ENCODE measurements at places on chromosomes 3 and 15.

GRCh38 chr15:70935631-70936030, 43.0 kb downstream of the LRRC49 start:
- DNase-seq = no peak

DNA sequence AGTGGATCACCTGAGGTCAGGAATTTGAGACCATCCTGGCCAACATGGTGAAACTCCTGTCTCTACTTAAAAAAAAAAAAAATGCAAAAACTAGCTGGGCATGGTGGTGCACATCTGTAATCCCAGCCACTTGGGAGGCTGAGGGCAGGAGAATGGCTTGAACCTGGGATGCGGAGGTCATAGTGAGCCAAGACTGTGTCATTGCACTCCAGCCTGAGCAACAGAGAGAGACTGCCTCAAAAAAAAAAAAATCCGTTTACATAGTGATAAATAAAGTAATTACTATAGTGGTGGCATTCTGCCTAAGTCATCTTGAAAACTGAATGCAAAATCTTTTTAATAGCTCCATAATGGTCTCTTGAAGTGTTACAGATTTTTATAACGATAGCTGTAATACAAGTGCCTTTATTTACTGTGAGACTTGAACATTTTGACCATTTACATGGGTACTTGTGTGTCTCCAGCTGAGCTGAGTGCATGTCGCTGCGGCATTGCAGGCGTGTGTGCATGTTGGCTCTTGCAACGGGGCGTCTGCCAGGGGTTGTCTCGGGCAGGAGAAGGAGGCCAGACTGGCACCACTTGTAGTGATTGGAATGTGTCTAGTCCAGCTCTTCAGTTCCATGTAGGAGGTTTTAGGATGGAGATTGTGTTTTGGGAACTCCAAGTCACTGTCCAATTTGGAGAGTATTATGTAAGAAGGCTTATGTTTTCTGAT, 111.9 kb downstream of the IGF1R start:
- no peak for DNase-seq

DNA sequence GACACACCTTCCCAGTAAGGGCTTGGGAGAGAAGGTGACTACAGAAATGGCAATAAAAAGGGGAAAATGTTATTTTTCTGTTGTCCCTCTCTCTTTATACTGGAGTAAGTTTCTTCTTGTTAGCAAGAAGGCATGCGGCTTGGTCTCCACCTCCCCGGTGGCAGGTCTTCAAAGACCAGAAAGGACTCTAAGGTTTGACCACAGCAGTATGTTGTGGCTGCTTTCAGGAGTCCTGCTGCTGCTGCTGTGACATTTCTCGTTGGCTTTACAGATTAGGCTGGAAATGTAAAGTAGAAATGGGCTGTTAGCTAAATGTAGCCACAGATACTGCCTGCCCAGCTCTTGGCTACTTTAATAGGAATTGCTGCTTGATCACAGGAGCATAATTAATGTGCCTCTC, 175.8 kb upstream of the ZBTB20 start:
- DNase-seq = no peak

GRCh38 chr3:171699601-171700000, 110.7 kb downstream of the PLD1 start:
- DNase-seq = no peak

- DNase-seq = no peak
These were observed 151.1 kb downstream of the OSBPL10 start for GRCh38 chr3:31829826-31830426.

DNA sequence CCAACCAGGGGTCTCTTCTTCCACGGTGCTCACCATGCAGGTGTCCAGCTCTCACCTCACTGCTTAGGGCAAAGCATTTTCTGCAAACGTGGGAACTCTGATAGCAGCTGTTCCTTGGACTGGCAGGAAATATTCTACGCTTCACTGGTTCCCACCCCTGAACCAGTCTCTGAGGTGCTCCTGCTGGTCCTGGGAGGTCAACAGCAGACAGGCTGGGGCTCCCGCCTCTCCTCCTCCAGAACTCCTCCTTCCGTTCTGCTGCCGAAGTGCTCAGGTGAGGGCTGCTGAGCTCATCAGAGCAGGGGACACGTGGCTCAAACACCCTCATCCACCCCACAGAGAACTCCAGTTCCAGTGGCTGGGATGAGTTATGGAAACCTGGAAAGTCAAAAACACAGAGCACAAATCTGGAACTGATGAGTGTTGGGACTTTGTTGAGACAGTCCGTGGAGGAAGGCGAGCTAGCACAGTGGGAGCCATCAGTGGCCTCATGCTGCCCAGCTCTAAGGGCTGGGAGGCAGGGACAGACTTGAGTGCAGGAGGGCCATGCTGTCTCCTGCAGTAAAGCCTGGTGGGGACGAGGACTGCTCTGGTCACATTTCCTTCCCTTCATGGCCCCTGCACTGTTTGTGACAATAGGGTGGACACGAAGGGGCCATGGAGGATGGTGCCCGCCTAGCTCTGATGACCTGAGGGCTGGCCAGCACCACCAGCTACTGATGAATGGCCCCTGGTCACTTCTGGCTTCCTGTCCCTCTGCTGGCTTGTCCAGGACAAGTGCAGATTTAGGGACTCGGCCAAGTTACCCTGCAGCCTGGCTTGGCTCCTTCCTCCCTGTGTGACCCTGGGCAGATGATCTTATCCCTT, 137.8 kb downstream of the KLF13 start:
- DNase-seq = no peak

DNA sequence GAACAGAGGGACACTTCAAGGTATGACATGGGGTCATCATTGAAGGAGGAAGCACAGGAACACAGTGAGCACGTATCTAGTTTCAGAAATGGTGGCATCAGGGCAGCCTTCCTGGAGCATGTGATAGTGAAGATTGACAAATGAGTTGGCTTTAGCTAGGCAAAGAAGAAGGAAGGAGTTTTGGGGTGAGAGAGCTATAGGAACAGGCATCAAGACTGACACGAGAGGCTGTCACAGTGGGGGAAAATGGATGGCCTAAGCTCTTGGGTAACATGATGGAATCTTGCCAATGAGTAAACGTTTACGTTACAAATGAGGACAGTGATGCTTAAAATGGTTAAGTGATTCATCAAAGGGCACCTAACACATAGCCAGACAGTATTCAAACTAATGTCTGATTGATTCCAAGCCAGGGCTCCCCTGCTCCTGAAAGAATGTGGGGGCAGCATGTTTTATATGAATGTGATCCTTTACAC, 23.1 kb upstream of the GPR171 start:
- no peak for DNase-seq

GRCh38 chr15:42992626-42993025, 72.0 kb upstream of the TTBK2 start:
- no peak for DNase-seq

DNA sequence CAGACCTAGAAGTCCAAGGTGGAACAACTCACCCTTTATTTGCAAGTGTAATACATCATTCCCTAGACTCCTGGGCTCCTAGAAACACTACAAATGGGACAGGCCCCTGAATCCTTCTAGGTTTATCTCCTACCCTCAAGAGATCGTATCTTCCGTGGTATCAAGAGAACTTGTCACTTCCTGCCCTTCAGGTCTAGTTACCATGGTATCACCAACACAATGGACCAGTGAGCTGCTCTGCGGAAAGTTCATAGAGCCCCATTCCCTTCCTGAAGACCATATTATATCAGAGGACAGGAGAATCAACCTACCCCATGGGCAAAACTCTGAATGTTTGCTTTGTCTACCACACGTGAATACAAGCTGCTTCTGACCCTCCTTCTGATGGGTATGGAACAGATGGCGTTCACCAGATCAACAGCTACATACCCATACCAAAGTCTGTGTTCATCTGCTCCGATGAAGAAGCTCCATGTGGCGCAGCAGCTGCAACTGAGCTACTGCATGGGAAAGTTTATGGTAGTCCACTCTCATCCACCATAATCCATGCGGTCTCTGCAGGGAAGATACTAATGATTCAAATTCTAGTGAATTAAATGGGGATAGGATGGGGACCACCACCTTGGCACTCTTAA, 84.6 kb upstream of the KLF13 start:
- DNase-seq = peak; percentile 15
